ENCODE measurements at places on chromosomes 12 and 14.

DNA sequence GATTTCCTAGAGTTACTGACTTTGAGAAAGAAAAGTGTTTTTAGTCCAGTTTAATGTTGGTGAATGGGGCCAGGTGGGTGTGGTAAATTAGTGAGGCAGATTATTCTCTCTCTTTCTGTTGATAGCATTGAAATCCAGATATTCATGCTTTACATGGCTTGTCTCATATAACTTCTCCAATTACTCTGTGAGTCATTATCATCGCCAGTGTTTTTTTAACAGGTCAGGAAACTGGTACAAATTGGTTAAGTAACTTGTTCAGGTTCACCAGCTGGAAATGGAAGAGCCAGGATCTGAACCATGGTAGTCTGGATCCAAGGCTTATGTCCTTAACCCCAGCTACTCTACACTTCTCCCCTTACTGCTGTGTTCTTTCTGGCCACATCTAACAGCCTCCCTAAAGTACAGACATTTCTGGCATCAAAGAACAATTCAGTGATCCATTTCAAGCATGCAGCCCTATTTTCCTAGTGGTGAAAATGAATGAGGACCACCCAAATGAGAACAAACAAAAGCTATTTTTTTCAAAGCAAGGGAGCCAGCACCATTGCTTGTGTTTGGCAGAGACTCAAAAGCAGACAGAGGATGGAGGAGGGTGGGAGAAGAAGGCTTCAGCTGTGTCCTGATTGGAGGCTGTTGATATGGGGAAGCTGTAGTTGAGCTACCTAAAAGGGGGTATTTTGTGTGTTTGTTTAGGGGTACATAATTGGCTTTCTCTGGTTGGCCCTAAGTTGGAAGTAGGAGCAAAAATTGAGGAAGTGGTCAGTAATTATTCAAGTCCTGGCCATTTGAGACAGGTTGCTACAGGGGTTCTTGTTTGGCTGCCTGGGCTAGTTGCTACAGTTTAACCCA is 1.7 kb downstream of the IRAK3 start:
- no peak for DNase-seq

DNA sequence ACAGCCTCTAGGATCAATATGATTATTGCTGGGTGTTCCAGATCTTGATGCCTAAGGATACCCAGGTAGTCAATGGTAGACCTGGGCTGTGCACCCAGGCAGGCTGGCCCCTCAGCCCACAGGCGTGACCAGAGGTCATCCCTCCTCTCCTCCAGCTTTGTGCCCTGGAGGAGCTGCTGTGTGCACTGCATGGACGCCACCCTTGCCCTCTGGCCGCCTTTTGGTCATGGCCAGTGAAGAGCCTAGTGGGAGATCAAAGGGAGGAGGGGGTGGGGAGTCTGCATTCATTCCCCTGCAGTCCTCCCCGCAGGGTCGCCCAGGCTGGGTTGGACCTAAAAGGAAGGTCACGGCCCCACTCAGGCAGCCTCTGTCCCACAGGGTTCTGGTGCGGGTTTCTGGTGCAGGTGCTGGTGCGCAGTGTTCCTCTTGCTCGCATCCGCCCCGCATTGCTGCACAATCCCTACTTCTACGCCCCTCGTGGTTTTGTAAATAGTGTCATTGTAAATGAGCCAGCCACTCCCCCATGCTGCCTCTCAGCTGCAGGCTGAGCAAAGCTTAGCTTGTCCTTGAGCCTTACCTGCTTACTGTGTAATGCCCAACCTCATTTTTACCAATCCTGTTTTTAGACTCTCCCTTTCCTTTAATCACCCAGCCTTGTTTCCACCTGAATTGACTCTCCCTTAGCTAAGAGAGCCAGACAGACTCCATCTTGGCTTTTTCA is 55.3 kb downstream of the PSMA6 start:
- DNase-seq = peak; percentile 15

DNA sequence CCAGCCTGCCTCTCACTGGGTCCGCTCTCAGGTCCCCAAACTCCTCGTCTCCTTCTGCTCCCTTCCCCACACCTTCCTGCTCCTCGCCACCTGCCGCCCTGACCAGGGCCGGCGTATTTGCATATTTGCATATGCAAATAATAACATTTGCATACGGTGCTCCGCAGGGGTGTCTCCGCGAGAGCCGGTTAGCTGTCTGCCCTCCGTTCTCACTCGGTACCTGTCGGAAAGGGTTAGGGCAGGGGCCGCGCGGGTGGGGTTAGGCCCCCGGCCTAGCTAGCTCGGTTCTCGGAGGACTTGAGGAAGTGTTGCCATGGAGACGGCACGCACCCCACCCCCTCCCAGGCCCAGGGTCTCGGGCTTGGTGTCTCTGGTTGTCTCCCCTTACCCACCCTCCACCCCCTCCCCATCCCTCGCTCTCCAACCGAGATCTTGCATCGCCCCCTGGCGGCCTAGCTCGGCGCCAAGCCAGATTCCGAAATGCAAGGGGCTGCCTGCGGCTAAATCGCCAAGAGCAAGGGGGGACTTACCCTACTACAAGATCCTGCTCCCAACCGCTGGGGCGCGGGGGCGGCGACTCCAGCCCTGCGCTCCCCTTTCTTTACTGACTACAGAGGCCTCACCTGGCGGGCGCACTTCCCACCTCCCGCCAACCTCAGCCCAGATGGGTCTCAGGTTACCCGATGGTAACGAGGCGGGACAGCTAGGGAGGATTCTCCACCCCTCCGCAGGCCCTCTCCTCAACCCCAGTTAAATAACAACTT is 8.1 kb downstream of the STAC3 start:
- peak; percentile 22 for DNase-seq

DNA sequence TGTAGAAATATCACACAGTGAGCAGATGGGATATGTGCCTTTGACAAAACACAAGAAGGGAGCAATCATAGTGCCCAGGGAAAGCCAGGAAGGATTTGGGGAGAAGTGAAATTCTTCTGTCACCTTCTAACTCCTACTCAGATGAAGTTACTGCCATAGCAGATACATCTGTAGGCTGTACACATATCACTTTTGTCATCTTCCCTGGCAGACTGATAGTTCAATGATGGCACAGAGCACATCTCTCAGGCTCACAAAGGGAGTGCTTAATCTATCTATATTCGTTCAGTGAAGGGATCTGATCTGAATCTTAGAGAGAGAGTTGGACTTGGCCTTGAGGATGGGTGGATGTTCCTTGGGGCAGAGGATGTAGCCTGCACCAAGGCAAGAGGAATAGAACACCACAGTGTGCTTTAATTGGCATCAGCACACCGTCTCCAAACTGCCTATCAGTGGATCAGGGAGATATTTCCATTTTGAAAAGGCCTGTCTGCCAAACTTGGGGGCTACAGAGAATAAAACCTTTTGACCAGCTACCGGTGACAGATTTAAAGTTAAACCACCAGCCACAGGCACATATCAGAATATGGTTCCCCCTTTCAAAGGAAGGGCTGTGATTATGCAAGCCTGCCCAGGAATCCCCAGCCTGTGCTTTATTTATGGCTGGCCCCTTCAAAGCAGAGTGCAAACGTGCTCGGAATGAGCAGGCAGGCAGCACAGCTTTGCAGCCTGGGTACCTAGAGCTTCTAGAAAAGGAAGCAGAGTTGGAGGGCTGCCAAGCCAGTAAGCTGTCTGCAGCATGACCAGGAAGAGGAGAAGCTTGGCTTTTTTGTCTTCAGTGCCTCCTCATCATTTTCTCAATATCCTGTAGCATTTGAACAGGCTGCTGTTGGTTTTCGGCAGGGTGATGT is 165.5 kb upstream of the DYRK2 start:
- DNase-seq = peak; percentile 11

- no peak for DNase-seq
These were observed 44.8 kb downstream of the EP400 start for GRCh38 chr12:131994589-131994988.

GRCh38 chr12:56989861-56990610 is 16.3 kb downstream of the ZBTB39 start:
- DNase-seq = no peak

- no peak for DNase-seq
These were observed 87.8 kb upstream of the BTG1 start for GRCh38 chr12:92233346-92234015.

DNA sequence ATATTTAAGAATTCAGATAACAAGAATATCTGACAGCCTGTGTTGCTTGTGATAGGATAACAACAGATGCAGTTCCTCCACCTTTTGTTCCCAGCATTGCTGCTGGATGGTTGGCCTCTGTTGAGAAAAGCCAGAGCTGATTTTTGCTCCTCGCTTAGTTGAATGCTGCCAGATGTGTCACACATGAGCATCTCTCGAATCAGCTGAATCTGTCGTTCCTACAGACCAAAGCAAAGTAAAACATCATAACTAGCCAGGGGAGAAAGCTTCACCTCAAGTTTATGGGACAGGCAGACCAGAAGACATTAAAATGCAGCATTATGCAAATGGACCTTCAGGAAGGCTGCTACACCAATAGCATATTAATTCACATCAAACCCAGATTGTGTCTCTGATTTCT is 20.1 kb downstream of the RACGAP1 start:
- DNase-seq = no peak

- no peak for DNase-seq
These were observed 215.5 kb downstream of the C12orf50 start for GRCh38 chr12:87813476-87814234.

DNA sequence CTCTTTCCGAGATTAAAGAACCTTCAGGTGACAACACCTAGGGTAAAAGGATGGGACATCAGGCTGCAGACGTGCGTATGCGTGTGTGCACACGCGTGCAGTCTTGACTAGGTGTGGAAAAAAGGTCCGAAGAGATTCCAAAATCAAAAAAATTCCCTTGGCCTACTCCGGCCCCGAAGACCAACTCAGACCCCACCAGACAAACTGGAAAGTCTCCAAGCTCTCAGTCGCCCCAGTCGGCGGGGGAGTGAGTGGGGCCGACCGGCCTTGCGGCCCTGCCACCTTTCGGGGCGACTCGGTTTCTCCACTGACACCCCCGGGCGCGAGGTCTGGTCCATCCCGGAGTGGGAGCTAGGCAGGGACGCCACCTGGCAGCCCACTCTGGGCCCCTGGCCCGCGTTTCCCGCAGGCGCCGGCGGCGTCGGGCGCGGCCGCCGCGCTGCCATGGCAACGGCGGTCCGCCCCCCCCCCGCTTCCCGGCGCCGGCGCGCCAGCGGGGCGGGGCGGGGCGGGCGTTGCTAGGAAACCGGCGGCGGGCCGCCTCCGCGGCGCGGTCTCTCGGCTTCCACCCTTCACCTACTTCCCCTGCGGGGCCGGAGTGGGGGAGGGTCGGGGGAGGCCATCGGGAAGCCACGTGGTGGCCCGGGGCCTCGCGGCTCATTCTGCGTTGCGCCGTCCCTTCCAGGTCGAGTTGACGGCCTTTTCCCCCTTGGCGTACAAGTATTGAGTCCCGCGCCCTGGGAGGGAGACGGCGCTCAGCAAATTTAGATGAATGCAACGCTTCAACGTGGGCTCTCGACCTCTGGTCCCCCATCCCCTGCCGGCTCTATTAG is 253.1 kb downstream of the EFCAB11 start:
- no peak for DNase-seq

GRCh38 chr14:88310021-88310420 is 13.0 kb downstream of the KCNK10 start:
- DNase-seq = no peak

- DNase-seq = no peak
These were observed 8.0 kb downstream of the KLHL33 start for GRCh38 chr14:20428010-20428365.

DNA sequence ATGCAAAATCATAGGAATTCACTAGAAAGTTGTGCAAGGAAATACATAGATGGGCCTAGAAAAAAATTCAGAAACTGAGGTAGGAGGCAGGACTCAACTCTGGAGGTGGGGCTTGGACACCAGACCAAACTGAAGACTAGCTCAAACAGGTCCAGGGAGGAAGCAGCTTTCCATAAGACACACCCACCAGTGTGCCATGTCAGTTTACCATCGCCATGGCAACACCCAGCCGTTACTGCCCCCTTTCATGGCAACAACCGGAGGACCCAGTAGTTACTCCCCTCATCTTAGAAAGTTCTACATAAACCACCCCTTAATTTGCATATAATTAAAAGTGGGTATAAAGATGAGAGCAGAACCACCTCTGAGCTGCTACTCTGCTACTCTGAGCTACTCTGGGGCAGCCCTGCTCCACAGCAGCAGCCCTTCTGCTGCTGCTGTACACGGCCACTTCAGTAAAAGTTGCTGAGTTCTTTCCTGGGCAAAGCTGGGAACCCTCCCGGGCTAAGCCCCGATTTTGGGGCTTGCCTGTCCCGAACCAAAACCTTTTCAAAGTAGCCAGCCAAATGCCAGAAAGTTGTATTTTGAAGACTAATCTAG is 30.8 kb upstream of the NINJ2 start:
- DNase-seq = no peak

GRCh38 chr14:21612324-21612723 is 22.4 kb downstream of the OR10G2 start:
- DNase-seq = no peak

GRCh38 chr12:114406316-114406983 is 506 bp upstream of the TBX5 start:
- DNase-seq = no peak

DNA sequence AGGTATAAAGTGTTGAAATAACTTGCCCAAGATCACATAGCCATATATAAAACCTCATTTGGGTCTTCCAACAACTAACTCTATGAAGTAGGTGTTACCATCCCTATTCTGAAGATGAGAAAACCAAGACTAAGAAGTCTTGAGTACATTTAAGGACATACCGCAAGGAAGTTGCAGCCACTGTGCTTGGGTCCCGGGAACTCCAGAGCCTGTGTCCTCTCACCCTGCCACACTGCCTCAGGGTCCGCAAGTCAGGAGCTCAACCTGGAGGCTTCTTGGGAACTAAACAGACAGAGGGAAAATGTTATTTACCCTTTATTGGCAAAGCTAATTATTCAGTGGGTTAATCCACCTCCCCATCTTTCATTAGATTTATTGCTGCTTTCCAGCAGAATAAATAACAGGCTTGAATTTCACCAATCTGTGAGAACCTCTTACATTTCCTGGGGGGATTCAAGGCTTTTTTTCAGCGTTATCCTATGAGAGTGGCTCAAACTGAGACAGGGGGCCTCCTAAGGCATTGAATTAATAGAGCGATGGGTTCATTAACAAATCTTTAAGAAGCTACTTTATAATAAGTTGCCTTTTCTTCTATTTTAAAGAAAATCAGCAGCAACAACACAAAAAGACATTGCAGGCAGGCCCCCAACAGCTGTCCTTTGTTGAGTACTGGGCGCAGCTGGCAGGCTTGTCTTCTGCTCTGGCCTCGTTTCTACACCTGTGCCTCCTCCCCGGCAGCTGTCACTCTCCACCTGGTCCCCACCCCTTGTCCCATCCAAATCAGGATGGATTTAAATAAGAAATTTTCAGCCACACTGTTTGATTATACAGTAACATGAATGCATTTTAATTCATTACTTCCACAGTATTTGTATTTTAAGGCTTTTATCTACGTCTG is 25.3 kb downstream of the PHLDA1 start:
- DNase-seq = no peak
